ENCODE measurements at places on chromosomes 3 and 15. TPM values are rescaled to one million over a fixed set of nuclear protein-coding genes. Genes with fewer than 3 reads are reported as not detected.

DNA sequence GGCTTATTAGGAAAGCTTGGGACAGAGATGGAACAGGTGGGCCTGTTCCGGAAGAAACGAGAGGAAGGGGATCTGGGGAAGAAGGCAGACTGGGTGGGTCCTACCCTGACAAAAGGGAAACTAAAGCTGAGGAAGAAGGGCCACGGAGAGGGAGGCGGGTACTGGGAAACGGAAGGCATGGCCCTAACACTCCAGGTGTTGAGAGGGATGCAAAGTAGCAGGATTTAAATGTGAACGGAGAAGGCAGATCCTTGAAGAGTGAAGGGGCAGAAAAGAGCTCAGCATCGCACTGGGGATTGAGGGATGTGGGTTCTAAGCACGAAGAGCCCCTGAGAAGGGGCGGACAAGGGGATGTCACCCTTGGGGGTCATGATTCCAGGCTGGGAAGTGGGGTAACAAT is 735 bp downstream of the STIMATE start:
- peak overlapping the region; percentile 73 for H3K27ac ChIP-seq
- no peaks in the 10 kb centered on the region for H3K27me3 ChIP-seq
- H3K4me3 ChIP-seq, result peak overlapping the region; percentile 99
- no peaks in the 10 kb centered on the region for H3K36me3 ChIP-seq
- no peaks in the 10 kb centered on the region for H3K4me1 ChIP-seq

GRCh38 chr3:143590660-143591059 is 257.6 kb downstream of the SLC9A9 start:
- no peak for DNase-seq
- no peaks in the 10 kb centered on the region for H3K27me3 ChIP-seq

GRCh38 chr15:73940061-73940981 is 14.1 kb downstream of the LOXL1 start:
- no peaks in the 10 kb centered on the region for H3K4me1 ChIP-seq
- no peaks in the 10 kb centered on the region for H3K27me3 ChIP-seq
- no peaks in the 10 kb centered on the region for H3K36me3 ChIP-seq
- no peak for DNase-seq
- no peak overlapping the region for H3K4me3 ChIP-seq

DNA sequence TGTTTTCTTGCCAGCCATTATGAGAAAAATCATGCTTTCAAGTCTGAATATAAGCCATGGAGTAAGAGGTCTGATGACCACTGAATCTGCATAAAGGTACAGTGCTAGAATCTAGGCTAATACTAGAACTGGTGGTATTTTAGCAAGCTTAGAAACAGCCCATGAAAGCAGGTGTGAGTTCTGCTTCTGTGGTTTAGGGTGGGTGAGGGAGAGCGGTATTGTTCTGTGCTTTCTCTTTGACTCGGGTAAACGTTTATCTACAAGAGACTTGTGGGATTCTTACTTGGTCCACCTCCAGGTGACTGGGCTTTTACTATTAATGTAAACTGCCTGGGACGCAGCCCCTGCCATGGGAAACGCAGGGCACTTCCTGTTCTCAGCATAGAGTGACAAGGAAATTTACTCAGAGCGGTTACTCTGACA is 55.2 kb downstream of the PGPEP1L start:
- no peaks in the 10 kb centered on the region for H3K27me3 ChIP-seq
- H3K4me1 ChIP-seq, result no peaks in the 10 kb centered on the region
- H3K36me3 ChIP-seq, result peaks cover 4% of the 10 kb centered on the region

GRCh38 chr3:10744098-10744465 is 71.9 kb upstream of the SLC6A11 start:
- H3K4me1 ChIP-seq, result no peaks in the 10 kb centered on the region
- H3K27ac ChIP-seq, result no peak overlapping the region
- H3K36me3 ChIP-seq, result no peaks in the 10 kb centered on the region
- no peak for DNase-seq
- peaks cover 30% of the 10 kb centered on the region for H3K27me3 ChIP-seq
- no peak overlapping the region for H3K4me3 ChIP-seq

DNA sequence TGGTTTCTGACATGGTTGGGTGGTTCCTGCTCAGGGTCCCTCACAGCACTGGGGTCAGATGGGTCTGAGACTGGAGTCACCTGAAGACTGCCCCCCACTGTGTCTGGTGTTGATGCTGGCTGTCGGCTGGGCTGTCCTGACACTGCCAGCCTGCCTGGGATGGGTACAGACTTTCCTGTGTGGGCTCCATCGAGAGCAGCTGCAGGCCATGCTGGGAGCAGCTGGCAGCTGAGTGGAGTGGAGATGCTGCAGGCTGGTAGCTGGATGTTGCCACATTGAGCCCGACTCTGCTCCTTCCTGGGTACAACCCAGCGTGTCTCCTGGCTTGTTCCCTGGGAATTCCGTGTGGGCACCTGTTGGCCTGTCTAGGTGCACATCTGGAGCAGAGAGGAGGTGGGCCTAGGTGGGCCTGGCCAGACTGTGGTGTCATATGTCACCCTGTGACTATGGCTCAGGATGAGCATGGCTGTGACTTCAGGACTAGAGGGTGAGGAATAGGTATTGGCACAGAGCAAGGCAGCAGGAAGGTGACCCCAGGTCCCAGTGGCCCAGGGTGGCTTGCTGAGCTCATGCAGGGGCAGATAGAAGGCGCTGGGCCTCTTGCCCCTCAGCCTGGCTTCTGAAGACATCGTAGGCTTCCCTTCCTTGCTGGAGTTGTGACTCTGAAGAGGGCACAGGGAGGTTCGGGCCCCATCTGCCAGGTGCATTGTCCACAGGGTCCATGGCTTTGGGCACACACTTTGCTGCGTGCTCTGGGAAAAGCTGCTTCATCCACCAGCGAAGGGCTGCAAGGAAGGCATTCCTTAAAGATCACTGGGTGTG is 40.0 kb upstream of the PRR23E start:
- no peaks in the 10 kb centered on the region for H3K36me3 ChIP-seq
- no peak overlapping the region for H3K4me3 ChIP-seq
- H3K27ac ChIP-seq, result no peak overlapping the region
- H3K4me1 ChIP-seq, result no peaks in the 10 kb centered on the region

DNA sequence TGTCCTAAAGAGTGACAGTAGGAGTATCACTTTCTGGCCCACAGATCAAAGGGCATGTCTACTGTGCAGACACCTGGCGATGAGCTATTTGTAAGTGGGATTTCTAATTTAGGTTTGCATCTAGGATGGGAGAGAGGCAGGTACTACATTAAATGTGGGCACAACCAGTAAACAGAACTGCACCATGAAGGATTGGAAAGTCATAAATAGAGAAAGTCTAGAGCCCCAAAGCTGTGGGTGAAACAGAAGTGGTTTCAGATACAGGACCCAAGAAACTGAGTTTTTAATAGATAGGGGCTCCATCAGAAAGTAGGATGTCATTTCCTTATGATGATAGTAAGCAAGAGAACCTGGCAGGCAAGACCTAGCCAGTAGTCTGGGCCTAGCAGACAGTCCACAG is 35.2 kb upstream of the SPPL2A start:
- no peaks in the 10 kb centered on the region for H3K4me1 ChIP-seq
- no peak overlapping the region for H3K27ac ChIP-seq
- no peak overlapping the region for H3K4me3 ChIP-seq
- H3K27me3 ChIP-seq, result no peaks in the 10 kb centered on the region
- DNase-seq, result no peak

- H3K4me3 ChIP-seq, result no peak overlapping the region
- no peaks in the 10 kb centered on the region for H3K4me1 ChIP-seq
- no peak for DNase-seq
- no peaks in the 10 kb centered on the region for H3K36me3 ChIP-seq
- H3K27me3 ChIP-seq, result no peaks in the 10 kb centered on the region
Measured at GRCh38 chr3:64518950-64519349, 168.8 kb downstream of the ADAMTS9 start.

- H3K27me3 ChIP-seq, result no peaks in the 10 kb centered on the region
- no peaks in the 10 kb centered on the region for H3K36me3 ChIP-seq
- no peak overlapping the region for H3K4me3 ChIP-seq
- no peaks in the 10 kb centered on the region for H3K4me1 ChIP-seq
Measured at GRCh38 chr15:39896846-39897245, 23.2 kb downstream of the GPR176 start.

- no peaks in the 10 kb centered on the region for H3K27me3 ChIP-seq
- H3K4me1 ChIP-seq, result no peaks in the 10 kb centered on the region
- H3K27ac ChIP-seq, result no peak overlapping the region
- H3K36me3 ChIP-seq, result no peaks in the 10 kb centered on the region
- no peak overlapping the region for H3K4me3 ChIP-seq
- no peak for DNase-seq
Measured at GRCh38 chr3:50495609-50496423, 7.6 kb downstream of the CACNA2D2 start.

Gene MCTP2
- total RNA-seq, result 46.2 TPM

Gene TEX9
- total RNA-seq, result 3.4 TPM

Gene ADAMTS17
- 5.1 TPM for total RNA-seq

Gene WDR5B
- total RNA-seq, result 6.2 TPM

Gene IL17RC
- total RNA-seq, result 90.6 TPM

Gene NOX5
- total RNA-seq, result 1.0 TPM

Gene CYP11A1
- total RNA-seq, result 1.1 TPM

Data from breast epithelium (tissue), 4 donors.